Fibroblast of gingiva (primary cell): ENCODE measurements at places on chromosomes 5 and 9.

DNA sequence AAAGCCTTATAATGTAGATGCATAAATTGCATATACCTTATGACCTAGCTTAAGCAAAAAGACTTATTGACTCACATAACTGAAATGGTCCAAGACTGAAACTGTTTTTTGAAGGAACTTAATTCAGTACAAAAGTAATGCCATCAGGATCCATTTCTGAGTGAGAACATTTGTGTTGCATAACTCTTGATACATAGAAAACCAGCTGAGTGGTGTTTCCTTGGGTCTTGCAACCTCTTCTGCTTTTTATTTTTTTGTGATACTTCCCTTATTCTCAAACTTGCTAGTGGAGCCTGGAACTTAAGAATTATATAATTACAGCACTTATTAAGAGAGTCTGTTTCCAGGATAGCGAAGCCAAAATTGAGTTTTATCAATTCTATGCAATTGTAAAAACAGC lies 272.0 kb downstream of the MAN2A1 start:
- no peak for DNase-seq

DNA sequence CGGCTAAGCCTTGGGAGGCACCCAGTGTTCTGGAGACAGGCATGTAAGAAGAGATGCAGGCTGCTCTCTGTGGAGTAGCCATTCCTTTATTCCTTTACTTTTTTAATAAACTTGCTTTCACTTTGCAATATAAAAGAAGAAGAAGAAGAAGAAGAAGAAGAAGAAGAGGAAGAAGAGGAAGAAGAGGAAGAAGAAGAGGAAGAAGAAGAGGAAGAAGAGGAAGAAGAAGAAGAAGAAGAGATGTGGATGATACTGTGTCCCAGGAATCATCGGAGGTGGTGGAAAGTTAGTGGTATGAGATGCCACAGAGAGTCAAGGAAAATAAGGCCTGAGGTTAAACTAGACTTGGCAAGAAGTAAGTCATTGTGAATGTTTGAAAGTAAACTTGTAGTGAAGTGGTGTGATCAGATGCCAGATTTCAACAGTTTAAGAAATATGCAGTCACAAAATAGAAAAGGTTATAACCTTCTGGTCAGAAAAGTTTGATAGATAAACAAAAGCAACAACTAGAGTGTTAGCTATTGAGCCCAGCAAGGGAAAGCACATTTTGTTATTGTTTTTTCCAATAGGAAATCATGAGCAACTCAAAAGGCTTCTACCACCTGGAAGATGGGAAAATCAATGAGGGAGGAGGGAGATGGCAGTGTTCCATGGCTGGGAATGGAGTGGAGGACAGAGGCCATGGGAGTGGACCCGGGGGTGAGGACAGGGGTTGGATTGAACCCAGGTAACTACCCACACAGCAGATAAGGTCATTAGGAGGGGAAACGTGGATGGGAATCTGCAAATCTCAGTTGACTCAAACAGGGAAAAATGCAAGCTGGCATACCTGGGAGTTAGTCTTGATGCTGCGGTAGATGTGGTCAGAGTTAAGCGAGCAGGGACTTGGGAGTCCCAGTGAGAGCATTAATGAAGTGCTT lies 16.8 kb downstream of the AOPEP start:
- DNase-seq, result peak; percentile 34

DNA sequence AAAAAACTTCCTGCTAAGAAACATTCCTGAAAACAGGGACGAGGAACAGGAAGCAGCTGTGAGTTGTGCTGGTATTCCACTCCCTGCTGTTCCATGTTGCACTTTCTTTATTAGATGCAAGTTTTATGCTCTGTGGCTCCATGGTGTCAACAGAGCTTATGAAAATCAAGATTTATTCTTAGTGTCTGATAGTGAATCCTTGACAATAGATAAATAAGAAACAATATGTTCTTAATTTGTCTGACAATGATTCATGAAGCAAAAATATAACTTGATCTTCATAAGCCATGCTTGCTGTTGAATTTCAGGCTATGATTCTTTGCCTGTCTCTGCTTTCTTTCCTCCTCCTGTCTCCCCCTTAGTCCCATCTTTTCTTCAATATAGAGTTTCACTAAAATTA lies 119.6 kb downstream of the DROSHA start:
- peak; percentile 32 for DNase-seq

GRCh38 chr5:169325273-169325672 lies 24.3 kb upstream of the SLIT3 start:
- no peak for DNase-seq

- peak; percentile 86 for DNase-seq
Observed at GRCh38 chr5:94693043-94693822, 74.8 kb downstream of the SLF1 start.

DNA sequence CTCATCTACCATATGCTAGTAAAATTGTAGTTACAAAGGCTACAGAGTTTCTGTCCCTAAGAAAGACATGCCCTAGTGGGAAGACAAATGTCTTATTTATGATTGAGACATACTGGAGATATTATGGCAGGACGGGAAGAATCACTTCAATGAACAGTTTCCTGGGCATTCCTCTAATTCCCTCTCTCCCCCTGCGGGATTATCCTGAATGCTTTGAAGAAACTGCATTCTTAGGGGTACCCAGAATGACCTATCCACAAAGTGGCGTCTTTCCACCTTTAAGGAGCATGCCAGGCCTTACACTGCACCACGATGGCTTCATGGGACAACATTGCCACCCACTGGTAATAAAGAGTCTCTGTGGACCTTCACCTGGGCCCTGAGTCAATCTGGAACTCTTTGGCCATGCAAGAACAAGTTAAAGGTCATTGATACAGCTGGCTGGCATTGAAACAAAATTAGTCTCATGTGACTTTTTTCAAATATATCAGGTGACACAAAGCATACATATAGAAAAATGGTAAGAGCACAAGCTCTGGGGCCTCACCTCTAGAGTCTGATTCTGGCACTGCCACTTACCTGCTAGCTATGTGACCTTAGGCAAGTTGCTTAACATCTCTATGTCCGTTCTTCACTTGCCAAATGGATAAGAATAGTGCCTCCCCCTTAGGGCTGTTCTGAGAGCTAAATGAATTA lies 32.0 kb downstream of the ANKRD55 start:
- DNase-seq, result peak; percentile 64

GRCh38 chr5:78472469-78473106 lies 112.2 kb downstream of the SCAMP1 start:
- DNase-seq, result peak; percentile 3

GRCh38 chr5:10735569-10736276 lies 25.3 kb downstream of the DAP start:
- no peak for DNase-seq

- no peak for DNase-seq
Observed at GRCh38 chr9:94926431-94926800, 199.9 kb downstream of the AOPEP start.

DNA sequence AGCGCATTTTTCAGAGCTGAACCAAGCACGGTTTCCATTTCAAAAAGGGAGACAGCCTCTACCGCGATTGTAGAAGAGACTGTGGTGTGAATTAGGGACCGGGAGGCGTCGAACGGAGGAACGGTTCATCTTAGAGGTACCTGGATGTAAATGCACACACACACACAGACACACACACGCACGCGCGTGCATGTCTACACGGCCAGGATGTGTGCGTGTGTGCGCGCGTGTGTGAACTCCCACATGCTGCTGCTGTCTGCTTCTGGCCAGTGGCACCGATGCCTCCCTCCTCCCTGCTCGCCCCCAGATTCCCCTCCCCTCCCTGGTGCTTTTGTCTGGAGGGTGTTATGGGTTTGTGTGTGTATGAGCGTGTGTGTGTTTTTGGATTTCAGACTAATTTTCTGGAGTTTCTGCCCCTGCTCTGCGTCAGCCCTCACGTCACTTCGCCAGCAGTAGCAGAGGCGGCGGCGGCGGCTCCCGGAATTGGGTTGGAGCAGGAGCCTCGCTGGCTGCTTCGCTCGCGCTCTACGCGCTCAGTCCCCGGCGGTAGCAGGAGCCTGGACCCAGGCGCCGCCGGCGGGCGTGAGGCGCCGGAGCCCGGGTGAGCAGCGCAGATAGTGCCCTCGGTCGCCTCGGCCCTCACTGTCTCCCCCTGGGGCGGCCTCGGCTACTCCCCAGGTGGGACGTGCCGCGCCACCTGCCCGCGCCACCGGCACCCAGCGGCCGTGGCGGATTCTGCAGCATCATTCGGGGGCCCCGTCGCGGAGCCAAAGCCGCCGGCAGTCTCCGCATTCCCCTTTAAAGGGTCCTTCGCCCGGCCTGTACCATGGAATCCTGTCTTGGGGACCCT lies at the start of gene NTRK2:
TSS of gene NTRK2 (plus strand) at position 442 of the 850 bp plus-strand sequence. CDS start 1,020 bp downstream, outside the sequence.
- peak; percentile 24 for DNase-seq

GRCh38 chr5:118553662-118554061 lies 434.7 kb downstream of the DTWD2 start:
- DNase-seq, result peak; percentile 100

GRCh38 chr9:88090151-88090581 lies 48.1 kb downstream of the SPATA31C2 start:
- DNase-seq, result no peak

DNA sequence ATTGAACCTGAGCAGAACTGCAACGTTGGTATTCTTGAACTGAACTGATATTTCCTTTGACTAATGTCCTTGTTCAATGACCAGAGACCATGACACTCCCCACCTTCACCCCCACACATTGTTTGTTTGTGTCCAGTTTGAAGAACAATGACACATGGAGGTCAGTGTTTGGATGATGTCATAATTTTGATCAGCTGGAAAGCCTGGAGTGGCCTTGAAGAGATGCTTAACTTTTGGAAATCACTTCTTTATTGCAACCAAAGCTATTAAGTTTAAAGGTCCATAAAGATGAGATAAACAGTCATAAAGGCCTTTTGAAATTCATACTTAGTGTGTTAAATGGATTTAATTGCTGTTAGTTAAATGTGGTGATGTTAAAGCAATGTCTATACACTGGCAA lies 92.7 kb downstream of the TMC1 start:
- DNase-seq, result no peak
